SW480 (cell line): ENCODE measurements at places on chromosomes 16 and 17.

DNA sequence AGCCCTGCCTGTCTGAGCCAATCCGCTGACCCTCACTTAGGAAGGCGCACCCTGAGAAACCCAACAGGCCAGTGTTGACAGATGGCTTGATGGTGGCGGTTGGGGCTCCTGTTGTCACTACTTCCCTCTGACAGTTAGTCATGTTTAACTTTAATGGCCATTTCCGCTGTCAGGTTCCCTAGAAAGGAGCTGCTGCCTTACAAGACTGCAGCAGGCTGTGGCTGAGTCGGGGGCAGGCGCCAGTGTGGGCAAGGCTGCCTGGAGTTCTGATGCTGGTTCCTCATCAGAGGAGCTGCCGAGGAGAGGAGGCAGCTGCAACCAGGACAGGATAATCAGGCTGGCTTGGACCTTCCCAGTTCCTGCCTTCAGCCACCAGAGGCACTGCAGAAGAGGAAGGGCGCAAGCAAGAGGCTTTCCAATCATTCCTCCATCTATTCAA, 223.2 kb upstream of the DYNLRB2 start:
- peak; percentile 12 for DNase-seq

- peak; percentile 67 for DNase-seq
Observed at GRCh38 chr17:50361561-50362480, 11.2 kb downstream of the MRPL27 start.

DNA sequence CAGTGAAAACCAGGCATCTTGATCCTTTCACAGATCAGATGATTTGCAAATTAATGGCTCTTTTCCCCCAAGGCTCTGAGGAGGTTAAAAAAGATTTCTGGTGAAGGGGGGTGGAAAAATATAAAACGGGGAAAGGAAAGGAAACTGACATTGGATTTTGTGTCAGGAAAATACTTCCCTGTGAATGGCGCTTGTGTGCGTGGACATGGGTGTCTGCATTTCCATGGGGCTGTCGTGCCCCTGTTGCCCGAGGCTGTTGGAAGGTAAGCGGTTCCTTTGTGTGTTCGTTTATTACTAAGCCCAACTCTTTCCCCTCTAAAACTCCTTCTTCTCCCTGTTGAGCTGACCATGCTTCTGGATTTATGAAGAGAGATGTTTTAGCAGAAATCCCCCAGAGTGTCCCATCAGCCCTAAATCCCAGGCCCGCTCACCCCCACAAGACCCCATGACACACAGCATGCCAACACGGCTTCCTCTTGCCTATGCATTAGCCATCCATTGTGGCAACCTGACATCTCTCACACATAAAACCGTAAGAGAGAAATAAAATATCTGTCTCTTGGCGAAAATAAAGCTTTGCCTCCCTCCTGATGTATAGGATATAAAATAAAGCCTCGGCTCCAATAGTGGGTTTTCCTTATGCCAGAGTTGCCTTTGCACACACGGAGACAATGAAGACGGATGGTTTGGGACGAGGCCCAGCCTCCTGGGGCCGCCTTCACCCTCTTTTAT, 7.3 kb upstream of the LHX1 start:
- no peak for DNase-seq

DNA sequence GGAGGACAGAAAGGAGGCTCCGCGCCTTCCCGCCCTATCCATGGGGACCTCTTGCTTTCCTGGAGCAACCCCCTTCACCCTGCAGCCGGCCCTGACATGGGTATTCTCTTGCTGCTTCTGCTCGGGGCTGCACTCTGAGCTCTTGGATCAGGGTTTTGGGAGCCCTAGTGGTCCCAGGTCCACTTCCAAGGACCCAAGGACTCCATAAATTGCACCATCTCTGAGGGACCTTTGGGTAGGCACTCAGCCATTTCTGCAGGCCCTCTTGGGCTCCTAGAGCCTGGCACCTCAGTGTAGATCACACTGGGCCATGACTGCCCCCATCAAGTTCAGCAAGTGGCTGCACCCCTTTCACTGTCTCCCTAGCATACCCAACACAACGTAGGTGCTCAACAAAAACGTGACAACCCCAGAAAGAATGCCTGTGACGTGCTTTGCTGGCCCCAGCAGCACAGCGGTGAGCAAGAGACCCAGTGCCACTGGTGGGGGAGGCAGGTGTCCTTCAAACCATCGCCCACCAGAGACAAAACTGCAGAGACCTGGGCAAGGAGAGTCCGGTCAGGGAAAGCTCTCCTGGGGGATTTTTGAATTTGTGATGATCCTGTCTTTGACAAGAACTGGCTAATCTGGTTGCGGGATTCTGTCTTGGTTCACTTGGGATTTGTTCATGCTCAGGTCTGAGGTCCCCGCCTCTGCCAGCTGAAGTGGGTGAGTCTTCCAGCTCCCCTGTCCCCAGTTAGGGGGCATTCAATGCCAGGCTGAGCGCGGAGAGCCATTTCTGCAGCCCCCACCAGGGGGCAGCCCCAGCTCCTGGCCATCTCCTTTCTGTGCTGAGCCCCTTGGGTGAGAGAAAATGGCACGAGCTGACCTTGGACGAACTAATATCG, 2.5 kb upstream of the RAB11FIP4 start:
- no peak for DNase-seq

GRCh38 chr16:59864981-59865666, 1131.0 kb upstream of the GOT2 start:
- no peak for DNase-seq

DNA sequence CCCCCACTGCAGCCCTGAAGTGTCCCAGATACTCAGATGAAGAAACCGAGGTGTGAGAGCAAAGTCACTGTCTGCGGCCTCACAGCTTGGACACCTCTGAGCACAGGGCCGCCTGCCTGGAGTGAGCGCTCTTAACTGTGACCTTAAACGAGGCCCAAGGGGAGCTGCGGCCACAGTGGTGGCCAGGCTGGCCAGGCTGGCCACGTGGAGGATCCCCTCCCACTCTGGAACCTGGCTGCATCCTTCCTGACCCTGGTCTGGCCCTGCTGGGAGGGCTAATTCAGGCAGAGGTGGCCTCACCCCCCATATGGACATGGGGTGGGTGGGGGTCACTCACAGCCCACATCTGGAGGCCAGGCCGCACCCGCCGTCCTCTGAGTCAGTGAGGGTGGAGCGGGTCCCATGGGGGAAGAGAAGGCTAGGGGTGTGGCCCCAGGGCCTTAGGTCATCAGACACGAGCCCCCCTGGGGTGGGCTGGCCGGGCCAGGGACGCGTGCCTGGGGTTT, 6.6 kb downstream of the VASN start:
- DNase-seq = no peak

DNA sequence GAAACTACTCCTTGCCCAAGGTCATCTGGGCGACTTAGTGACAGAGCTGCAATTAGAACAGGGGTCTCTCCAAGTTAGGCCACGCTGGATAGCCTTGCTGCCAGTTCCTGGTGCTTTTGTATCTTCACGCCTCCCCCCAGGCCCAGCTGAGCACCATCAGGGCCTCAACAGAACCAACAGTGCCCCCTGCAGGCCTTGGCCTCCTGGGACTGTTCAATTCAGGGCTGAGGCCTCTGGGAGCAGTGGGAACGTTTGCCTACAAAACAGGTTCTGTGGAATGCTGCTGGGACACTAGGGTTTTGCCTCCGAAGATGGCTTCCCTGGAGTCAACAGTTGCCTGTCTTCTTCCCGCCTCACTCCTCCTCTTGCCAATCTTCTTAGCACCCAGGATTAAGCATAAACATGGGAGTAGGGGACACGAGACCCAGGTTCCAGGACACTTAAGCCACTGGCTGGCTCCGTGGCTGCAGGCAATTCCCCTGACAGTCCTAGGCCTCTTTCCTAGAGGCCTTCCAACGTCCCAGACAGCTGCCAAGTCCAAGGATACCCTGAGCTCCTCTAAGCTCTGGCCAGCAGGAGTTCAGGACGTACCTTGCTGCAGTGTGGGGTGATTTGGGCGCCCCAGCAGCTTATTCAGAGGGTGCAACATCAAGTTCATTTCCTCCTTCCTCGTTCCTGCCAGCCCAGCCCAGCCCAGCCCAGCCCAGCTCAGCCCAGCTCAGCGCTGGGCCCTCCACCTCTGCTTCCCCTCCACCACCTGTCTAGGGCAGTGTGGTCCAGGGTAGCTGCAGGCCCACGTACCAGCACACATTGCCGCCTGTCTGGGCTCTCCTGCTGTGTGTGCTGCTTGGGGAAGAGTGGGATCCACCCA, 246.6 kb upstream of the RPL38 start:
- peak; percentile 37 for DNase-seq

GRCh38 chr17:48071654-48072053, 23.5 kb downstream of the NFE2L1 start:
- no peak for DNase-seq

GRCh38 chr16:19555938-19556771, 652 bp downstream of the VPS35L start:
- DNase-seq = no peak

- DNase-seq = no peak
Observed at GRCh38 chr16:11138769-11139325, 117.2 kb downstream of the SOCS1 start.

- no peak for DNase-seq
Observed at GRCh38 chr17:73669771-73670170, 25.5 kb upstream of the SDK2 start.

DNA sequence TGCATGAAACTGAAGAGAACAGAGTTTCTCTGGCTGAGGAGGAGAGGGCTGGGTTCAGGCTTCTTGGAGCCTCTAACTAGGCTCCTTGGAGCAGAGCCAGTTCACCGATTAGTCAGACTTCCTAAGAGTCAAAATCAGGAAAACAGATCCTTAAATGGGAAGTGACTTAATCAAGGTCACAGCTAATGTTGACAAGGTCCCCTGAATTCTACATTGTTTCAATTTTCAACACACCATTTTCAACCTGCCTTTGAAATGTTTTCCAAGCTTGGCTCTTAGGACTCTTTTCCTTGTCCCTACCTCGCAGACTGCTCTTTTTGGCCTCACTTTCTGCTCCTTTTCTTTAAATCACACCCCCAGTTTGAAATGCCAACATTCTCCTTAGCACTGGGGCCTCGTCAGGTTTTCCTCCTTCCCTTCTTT, 16.3 kb downstream of the MYL4 start:
- no peak for DNase-seq

GRCh38 chr16:25676820-25677219, 14.9 kb upstream of the HS3ST4 start:
- DNase-seq = no peak
